ENCODE measurements at places on chromosomes 11 and 22.
A peak's percentile ranks its signal among the peaks of the same experiment; 100 is the strongest.

- no peak for DNase-seq
Observed at GRCh38 chr11:28461846-28462245, 353.7 kb downstream of the METTL15 start.

- DNase-seq: no peak
Observed at GRCh38 chr11:911031-911889, 650 bp upstream of the CHID1 start.

DNA sequence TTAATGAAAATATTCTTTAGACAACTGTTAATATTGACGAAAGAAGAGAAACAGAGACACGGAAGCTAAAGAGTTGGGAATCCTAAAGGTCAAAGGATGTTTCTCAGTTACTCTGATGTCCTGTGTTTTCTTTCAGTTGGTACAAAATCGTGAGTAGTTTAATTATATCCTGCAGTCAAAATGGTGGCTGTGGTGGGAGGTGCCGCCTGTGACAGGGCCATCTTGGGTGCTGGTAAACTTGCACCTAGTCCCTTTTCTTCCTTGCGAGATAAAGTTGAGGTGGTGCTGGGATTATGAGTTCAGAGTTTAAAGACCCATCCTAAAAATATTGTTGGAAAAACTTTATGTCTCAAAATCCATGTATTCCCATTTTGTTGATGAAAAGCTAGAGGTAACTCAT is 2.2 kb downstream of the CECR2 start:
- no peak for DNase-seq

DNA sequence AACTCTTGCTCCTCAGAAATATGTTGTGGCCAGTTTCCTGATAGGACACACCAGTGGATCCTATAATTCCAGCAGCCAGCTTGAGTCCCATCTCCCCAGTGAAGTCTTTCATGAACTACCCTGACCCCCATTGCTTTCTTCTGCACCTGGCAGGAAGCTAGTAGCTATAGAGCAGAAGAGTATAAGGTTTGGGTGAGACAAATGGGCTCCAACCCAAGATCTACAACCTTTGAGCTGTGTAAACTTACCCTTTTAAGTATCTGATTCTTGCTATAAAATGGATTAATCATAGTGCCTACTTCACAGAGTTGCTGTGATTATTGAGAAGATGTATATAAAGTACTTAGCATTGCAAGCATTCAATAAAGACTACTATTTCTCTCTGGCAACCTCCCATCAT is 396.9 kb upstream of the CADM1 start:
- no peak for DNase-seq

DNA sequence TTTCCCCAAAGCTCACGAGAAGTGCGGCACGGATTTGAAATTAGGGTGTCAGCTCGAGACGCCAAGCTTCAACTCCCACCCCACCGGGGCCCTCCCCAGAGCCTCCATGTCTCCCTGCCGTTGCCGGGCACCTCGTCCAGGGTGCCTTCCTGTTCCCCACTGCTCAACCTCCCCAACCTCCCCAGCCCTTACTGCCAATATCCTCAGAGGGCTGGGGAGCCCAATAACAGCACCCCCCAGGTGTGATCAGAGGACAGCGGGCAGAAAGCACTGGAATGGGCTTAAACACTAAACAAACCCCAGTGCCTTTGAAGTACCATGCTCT is 1336.4 kb downstream of the TBC1D22A start:
- no peak for DNase-seq

- DNase-seq: no peak
Observed at GRCh38 chr11:117292616-117293015, 1.5 kb downstream of the BACE1-AS start.

DNA sequence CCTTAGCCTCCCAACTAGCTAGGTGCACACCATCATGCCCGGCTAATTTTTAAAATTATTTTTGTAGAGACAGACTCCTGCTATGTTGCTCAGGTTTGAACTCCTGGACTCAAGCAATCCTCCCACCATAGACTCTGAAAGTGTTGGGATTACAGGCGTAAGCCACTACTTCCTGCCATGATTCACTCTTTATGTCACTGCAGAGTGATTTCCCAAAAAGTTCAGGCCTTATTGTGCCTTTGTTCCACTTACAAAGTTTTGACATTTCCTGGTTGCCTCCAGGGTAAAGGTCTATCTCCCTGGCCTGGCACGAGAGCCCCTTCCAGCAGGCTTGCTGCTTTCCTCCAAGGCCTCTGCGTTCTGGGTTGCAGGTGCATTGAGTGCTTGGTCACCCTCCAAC is 44.6 kb upstream of the RIC3 start:
- DNase-seq: no peak

DNA sequence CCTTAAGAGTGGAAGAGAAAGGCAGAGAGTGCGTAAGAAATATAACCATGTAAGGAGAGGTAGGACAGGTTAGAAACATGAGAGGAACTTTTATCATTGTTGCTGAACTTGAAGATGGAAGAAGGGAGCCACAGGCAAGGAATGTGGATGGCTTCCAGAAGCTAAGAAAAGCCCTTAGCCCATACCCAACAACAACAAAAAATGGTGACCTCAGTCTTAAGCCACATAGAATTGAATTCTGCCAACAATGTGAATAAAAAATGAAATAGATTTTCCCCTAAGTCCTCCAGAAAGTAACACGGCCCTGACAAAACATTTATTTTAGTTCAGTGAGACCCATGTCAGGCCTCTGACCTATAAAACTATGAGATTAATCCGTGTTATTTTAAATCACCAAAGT is 767.3 kb downstream of the FAM181B start:
- no peak for DNase-seq

DNA sequence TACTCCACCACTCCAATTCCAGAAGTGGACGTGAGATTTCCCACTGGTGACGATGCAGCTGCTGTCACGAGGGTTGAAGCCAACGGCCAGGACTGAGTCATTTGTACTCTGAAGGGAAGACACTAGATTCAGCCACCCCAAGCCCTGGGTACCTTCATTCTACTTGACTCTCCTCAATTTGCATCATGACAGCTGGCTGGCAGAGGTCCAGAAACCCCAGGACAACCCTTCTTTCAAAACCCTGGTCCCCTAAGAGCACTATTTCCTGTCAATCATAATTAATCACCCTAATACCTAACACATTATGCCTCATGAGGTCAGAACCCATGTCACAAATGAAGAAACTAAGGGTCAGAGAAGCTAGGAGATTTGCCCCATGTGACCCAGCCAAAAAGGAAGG is 4.9 kb downstream of the EML3 start:
- no peak for DNase-seq

GRCh38 chr22:24324137-24324536 is 53.5 kb downstream of the SPECC1L start:
- no peak for DNase-seq

- no peak for DNase-seq
Observed at GRCh38 chr11:63907063-63907462, 9.9 kb downstream of the RCOR2 start.

DNA sequence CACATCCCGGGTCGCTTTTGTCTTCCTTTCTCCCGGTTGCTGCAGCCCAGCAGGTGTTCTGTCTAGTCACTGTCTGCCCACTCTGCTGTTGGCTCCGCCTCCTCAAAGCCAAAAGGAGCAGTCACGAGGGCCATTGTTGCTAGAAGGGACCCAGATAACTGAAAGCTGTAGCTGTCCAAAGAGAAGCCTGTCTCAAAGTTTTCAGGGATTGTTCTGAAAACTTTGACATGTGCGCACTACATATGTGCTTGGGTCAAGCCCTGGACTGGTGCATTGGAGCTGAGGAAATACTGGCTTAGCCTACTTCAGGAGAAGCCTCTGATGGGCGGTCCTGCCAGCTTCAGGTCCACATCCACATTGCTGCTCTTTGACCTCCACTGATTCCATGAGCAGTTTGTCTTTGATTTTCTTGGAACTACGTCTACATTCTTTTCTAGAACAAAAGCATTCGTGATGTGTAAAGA is 8.8 kb upstream of the OR2AT4 start:
- DNase-seq: no peak

GRCh38 chr22:43424666-43425630 is 13.1 kb downstream of the MPPED1 start:
- DNase-seq: no peak

GRCh38 chr11:96614846-96615245 is 225.0 kb downstream of the JRKL start:
- no peak for DNase-seq

- DNase-seq: no peak
Observed at GRCh38 chr11:57668434-57668782, 494 bp downstream of the ZDHHC5 start.

- no peak for DNase-seq
Observed at GRCh38 chr22:36088292-36088691, 59.7 kb upstream of the RBFOX2 start.

- DNase-seq: no peak
Observed at GRCh38 chr11:112266410-112266778, 5.7 kb upstream of the PLET1 start.

DNA sequence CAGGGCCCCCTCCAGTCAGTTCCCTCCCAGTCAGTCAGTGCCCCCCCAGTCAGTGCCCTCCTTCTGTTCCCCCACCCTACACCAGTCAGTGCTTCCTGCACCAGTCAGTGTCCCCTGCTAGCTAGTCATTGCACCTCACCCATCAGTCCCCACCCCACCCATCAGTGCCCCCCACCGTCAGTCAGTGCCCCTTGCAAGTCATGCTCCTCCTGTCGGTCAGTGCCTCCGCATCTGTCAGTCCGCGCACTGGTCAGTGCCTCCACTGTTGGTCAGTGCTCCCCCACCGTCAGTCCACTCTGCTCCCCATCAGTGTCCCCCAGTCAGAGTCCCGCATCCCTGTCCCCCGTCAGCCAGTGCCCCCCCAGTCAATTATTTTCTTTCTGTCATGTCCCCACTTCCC is 3.3 kb downstream of the PPP6R2 start:
- DNase-seq: no peak

DNA sequence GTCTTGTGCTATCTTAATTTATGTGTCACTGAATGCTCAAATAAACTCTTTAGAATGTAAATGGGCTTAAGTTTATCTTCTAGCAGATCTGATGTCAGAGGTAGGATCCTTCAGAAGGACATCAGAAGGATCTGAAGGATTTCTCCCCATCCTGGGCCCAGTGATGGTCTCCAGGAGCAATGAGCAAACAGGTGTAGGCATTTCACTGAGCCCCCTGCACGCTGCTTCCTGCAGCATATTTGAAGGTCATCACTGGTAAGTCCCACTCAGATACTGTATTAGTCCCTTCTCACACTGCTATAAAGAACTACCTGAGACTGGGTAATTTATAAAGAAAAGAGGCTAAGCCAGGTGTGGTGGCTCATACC is 4.5 kb downstream of the GSTP1 start:
- no peak for DNase-seq

DNA sequence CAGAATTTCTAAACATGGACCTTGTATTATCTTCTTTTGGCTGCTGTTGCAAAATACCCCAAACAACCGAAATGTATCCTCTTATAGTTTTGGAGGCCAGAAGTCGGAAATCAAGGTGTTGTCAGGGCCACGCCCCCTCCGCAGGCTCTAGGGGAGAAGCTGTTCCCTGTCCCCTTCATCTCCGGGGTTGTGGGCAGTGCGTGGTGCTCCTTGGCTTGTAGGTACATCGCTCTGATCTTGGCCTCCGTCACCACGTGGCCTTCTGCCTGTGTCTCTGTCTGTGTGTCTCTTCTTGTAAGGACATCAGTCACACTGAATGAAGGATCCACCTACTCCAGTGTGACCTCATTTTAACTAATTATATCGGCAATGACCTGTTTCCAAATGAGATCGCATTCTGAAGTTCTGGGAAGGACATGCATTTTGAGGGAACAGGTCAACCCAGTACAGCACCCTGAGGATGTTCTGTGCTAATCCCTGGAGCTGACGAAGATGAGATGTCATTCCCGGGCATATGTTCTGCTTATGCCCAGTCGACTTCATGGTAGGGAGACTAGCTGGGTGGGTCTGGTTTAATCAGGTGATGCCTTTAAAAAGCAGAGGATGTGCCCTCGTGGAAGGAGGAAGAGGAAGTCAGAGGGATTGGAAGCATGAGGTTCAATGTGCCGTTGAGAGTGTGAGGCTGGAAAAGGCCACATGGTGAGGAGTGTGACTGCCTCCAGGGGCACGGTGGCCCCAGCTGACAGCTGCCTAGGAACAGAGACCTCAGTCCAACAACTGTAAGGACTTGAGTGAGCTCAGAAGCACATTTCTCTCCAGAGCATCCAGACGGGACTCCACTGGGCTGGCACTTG is 531.1 kb downstream of the TBC1D22A start:
- DNase-seq: no peak

GRCh38 chr11:1060852-1061616 is 13.6 kb upstream of the MUC2 start:
- peak; percentile 80 for DNase-seq

DNA sequence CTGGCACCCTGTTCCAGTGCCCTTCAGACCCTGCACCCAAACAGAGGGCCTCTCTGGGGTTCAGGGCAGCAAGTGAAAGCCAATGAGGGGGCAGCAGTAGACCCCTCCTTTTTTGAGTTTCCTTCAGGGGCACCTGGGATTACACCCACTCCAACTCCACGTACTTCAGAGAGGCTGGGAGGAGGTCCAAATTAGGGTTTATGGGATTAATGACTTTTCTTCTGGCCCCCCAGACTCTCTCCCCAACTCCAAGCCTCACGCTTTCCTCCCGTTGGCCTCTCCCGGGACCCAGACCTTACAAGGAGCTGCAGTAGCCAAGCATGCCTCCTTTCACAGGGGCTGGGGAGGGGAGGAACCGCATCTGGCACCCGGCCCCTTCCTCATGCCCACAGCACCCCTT is 101.7 kb downstream of the NECTIN1 start:
- no peak for DNase-seq

DNA sequence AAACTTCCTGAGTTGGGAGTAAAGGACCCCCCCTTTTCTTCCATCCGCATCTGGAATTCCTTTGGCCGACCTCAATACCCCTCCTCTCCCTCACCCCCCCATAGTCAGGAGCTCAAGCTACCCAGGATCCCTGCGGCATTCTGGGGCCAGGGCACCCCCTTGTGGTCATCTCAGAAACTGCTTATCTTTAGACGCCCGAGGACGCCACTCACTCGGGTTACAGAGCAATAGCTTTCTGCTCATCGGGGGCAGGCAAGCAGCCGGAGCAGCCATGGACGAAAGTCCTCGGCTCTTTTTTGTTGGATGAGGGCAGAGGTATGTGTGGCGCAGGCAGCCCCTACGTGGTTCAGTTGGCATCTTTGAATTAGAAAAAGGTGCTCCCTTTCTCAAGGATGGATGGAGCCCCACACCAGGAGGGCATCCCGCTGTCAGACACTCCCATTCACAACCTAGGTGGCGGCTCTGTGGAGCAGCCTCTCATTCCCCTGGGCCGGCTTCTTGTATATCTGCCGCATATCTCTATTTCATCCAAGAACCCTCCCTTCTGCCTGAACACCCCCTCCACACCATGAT is 2.3 kb downstream of the C1QTNF5 start:
- DNase-seq: peak; percentile 78

- no peak for DNase-seq
Observed at GRCh38 chr22:32589007-32589406, 114.4 kb downstream of the FBXO7 start.

GRCh38 chr22:28064920-28065319 is 145.9 kb upstream of the PITPNB start:
- DNase-seq: no peak

GRCh38 chr22:36743591-36744412 is 32.1 kb downstream of the IFT27 start:
- no peak for DNase-seq

- DNase-seq: no peak
Observed at GRCh38 chr11:81420668-81421250, 1312.9 kb downstream of the FAM181B start.
